ENCODE measurements at places on chromosomes 5 and 9. TPM values are rescaled to one million over a fixed set of nuclear protein-coding genes. Genes with fewer than 3 reads are reported as not detected.

PSMD5 gene
- polyA plus RNA-seq: 24.8 TPM

MCTP1 gene
- 0.43 TPM for polyA plus RNA-seq

ZNG1F gene
- polyA plus RNA-seq: 35.6 TPM

PAPPA gene
- 0.50 TPM for polyA plus RNA-seq

PCDHGA12 gene
- 0.75 TPM for polyA plus RNA-seq

PNPLA7 gene
- 2.1 TPM for polyA plus RNA-seq

STK32A gene
- 3.4 TPM for polyA plus RNA-seq

PCDHA10 gene
- 0.03 TPM for polyA plus RNA-seq

SPATA31C1 gene
- polyA plus RNA-seq: not detected

RMI1 gene
- polyA plus RNA-seq: 3.4 TPM

MEIKIN gene
- not detected for polyA plus RNA-seq

C5orf52 gene
- not detected for polyA plus RNA-seq

BTNL3 gene
- not detected for polyA plus RNA-seq

OR2V1 gene
- polyA plus RNA-seq: not detected

GRM6 gene
- not detected for polyA plus RNA-seq

FOXI1 gene
- not detected for polyA plus RNA-seq

SMIM3 gene
- polyA plus RNA-seq: 33.7 TPM

All from aorta (tissue), 5 donors.